ENCODE measurements at places on chromosomes 7 and 10.

DNA sequence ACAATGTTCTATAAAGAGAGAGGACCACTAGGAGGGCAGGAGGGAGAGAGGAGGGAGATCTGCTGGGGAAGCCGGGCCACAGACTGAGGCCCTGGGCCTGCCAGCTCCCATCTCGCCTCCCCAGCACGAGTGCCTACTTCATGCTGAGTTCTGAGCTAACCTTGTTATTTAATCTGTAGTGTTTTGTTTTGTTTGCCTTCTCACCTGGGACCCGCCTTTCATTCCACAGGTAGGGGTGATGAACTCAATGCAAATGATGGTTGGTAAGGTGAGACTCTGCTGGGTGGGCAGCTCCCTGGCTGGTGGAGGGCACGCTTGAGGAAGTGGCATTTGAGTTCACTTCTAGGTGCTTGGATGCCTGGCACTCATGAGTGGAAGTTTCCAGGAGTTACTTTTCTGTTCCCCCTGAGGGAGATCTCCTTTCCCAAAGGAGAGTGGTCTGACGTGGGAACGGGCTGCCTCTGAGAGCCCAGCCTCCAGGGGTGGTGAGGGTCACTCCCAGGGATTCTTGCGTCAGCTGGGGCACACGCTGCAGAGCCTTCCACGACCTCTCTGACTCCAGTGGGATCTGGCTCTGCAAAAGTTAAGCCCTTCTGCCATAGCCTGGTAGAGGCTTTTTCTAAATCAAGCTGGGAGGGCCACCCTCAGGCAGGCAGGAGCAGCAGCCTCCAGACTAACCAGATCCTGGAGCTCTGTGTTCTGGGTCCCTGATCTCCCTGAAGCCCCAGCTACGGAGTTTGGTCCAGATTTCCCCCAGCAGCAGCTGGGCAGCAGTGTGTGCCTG is 22.4 kb downstream of the UBTD1 start:
- DNase-seq: no peak

DNA sequence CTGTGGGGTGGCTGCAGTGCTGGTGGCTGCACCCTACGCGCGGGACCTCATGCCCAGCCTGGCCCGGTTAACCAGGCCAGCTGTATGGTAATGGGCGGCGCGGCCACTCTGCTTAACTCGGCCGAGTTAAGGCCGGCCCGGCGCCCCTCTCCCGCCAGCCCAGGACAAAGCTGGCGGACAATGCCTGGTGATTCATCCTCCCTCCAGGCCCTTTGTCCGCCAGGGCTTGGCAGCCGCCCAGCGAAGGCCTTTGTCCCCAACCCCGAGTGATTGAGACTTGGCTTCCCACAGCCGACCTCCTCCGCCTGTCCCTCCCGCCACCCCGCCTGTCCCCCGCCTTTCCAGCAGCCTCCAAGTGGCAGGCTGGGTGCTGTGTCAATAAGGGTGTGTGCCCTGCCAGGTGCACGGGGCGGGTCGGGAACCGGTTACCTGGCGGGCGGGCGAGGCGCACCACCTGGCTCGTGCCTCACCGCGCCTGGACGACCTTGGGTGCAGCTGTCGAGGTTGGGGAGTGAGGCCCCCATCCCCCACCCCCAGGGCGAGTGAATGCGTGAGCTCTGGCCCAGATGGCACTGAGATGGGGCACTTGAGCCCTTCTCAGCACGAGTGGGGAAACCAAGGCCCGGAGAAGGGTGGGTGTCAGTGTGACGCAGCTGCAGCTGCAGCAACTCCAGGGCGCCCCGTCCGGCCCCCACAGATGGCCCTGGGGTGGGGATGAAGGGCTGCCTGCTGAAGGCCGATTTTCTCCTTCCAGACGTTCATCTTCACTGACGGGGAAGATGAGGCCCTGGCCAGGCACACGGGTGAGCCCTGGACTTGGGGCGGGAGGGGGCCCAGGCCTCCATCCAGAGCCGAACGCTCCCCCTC is 4.6 kb downstream of the LFNG start:
- no peak for DNase-seq

DNA sequence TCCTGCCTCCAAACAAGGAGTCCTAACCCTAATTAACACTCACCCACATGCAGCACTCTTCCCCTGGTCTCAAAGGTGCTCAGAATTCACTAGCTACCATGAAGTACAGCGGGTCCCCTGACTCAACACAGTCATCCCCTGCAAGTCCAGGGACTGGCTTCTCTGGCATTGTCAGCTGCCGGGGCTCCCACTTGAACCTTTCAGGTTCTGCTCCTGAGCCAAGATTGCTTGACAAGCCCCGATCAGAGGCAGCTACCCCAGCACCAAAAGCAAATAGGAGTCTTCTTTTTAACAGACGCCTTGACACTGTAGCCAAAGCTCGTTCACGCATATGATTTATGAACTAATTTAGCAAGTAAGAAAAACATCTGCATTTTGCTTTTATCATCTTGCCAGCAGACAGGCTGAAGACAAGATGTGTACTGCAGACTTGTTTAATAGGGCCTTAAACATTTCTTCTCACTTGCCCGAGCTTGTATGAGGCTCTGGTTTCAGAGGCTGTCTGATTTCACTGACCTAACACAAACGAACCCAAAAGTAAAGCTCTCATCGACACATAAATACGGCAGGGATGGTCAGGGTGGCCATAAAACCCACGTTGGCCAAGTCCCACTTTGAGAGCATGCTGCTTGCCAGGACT is 67.6 kb upstream of the ADAM12 start:
- no peak for DNase-seq

DNA sequence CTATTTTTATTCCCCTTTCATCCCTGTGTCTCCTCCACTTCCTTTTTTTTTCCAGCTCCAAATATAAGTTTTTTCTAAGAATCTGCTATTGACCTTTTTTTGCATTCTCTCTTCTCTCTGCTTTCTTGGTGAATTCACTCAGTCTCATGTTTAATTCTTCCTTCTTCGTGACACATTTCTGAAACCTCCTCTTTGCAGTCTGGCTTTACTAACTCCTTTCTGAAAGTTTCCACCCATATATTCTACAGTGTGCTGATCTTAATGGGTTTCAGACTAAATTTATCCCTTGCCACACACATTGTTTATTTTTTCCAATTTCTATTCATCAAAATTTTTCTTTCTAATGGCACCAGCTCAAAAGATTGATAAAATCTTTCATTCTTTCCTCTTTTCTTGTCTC is 47.8 kb upstream of the CALD1 start:
- DNase-seq: no peak

- DNase-seq: no peak
These were observed 12.3 kb downstream of the KCNIP2 start for GRCh38 chr10:101831169-101831811.

DNA sequence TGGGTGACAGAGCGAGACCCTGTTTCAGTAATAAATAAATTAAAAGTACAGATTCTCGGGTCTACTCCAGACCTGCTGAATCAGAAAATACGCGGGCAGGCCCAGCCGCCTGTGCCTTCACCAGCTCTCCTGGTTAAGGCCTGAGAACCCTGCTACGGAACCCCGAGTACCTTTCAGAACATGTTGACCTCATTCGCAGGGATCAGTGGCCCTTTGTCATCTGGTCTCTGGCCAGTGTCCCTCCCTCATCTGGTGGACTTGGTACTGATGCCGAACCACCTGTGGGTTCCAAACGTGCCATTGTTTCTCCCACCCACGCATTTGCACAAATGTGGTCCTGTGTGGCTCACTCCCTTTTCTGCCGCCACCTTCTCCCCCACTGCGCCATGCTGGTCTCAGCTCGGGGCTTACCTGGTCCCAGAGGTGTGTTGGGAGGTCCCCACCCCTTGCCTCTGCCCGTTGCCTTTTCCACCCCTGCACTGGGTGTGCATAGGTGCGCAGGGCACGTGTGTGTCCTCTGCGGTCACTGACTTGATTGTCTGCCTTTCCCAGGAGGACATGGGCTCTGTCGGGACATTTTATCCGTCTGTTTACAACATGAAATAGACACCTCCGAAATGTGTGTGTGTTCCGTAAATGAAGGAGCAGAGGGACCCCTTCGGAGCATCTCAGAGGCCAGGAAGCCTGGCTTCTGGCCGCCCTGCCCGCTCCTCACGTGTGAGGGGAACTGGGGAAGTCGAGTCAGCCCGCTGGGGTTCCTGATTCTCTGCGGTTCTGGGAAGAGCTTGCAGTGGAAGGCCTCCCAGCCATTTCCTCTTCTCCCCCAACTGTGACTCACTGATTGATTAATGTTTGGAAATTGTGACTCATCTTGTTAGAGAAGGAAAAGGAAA is 135.2 kb downstream of the CUX1 start:
- no peak for DNase-seq

DNA sequence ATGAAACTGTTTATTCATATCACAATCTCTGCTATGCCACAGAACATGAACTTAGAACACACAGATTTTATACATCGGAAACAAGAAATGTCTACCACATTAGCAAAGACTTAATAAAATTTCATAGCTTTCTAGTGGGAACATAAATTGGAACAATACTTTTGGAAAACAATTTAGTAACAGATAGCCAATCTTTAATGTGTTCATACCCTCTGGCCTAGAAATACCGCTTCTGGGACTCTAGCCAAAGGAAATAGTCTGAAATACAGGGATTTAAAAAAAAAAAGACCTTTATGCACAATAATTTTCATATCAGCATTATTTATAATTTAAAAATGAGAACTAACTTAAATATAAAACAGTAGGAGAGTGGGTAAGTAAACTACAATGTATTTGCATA is 168.5 kb downstream of the PLXNA4 start:
- DNase-seq: no peak

Measured in activated T-cell treated with anti-CD3 and anti-CD28 coated beads for 48 hours (primary cell).